ENCODE measurements at places on chromosomes 7 and 10.

DNA sequence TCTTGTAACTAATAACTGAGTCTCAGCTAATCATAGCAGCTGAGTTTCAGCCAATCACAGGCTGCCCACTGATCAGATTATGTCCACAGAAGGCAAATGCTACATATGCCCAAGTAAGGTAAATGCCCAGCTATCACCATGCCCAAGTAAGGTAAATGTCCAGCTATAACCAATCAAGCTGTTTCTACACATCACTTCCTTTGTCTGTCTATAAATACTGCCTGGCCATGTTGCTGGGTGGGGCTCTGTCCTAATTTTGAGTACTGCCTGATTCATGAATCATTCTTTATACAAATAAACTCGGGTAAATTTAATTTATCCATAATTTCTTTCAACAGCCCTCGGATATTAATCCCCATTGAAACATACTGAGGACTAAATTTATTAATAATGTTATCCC is 312.4 kb downstream of the CACNA2D1 start:
- no peak for DNase-seq

GRCh38 chr7:3412871-3413270 is 111.8 kb downstream of the SDK1 start:
- DNase-seq = no peak

GRCh38 chr7:156827587-156828203 is 65.3 kb downstream of the LMBR1 start:
- DNase-seq = no peak

GRCh38 chr10:109174526-109174925 is 748.8 kb downstream of the XPNPEP1 start:
- no peak for DNase-seq

DNA sequence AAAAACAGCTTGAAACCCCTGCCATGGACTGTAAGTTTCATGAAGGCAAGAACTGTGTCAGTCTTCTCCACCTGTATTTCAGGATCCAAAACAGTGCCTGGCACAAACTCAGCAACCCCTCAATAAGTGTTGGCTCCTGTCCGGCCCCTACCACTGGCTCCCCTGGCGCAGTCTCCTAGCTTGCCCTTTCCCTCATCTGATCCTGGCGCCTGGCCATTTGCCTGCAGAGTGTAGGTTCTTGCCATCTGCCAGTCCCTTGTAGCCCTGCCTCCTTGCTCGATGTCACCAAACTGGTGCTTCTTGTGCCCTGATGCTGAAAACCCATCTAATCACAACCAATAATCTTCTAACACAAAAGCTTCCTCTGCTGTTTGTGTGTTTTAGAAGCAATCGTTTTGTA is 60.4 kb downstream of the LGI1 start:
- no peak for DNase-seq

- DNase-seq = no peak
Measured at GRCh38 chr7:32224276-32224675, 154.1 kb upstream of the PDE1C start.

DNA sequence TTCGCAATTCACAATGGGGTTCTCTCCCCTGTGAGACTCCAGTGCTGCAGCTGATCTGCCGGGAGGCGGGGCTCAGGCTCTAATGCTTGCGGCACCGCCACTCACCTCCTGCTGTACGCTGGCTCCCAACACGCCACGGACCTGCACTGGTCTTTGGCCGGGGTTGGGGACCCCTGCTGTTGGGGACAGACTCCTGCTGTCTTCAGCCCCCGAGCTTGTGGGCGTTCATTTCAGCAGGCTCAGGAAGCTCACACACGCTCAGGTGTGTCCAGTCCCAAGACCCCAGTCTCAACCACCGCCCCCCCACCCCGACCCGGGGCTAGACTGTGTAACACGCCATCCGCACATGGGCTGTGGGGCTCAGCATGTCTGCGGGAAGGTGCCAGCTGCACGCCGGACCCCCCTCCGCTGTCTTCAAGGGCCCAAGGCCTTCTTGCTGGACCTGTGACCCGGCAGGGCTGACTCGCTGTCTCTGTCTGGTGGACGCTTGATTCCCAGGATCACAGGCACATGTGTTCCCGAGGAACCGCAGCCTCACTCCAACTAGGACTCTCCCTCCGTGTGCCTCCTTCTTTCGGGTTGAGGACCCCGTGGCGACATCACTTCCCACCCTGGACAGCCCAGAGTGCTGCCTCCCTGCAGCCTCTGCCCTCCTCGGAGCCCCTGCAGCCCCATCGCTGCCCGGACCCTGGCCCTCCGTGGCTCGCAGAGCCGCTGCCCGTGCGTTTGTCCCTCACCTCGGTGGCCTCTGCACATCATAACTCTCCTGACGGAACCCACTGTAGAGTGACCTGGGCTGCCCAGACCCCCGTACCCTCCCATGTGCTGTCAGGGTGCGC is 106.4 kb downstream of the DNAJB6 start:
- DNase-seq = no peak

- DNase-seq = no peak
Measured at GRCh38 chr10:71076473-71077142, 135.8 kb upstream of the UNC5B start.

DNA sequence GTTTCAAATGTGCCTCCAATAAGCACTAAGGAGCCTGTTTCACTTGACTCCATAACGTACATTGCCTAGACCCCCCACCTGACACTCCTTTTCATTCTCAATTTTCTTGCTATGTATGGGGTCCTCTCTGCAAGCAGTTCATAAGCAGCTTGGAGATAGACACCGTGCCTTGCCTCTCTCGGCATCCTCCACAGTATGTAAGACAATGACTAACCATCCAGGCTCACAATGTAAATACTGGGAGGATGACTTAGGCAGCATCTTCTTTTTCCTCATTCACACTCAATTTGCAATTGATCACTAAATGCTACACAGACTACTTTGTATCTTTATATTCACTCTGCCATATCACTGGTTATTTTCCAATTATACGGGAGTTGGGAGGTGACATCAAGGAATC is 22.8 kb upstream of the CABCOCO1 start:
- DNase-seq = no peak

GRCh38 chr10:54120806-54121205 is 680.2 kb downstream of the PCDH15 start:
- DNase-seq = no peak

- DNase-seq = no peak
Measured at GRCh38 chr7:2903682-2904162, 59.6 kb upstream of the GNA12 start.

GRCh38 chr7:74356589-74357315 is 67.5 kb downstream of the CLIP2 start:
- DNase-seq = no peak

GRCh38 chr10:5968037-5968680 is 9.2 kb downstream of the IL15RA start:
- no peak for DNase-seq

- DNase-seq = peak; percentile 65
Measured at GRCh38 chr7:38107486-38107893, 70.6 kb upstream of the STARD3NL start.

- no peak for DNase-seq
Measured at GRCh38 chr10:62501547-62501946, 127.4 kb downstream of the ZNF365 start.

- no peak for DNase-seq
Measured at GRCh38 chr7:121945066-121945465, 72.1 kb downstream of the PTPRZ1 start.

- no peak for DNase-seq
Measured at GRCh38 chr7:141737118-141737835, 881 bp upstream of the SSBP1 start.

DNA sequence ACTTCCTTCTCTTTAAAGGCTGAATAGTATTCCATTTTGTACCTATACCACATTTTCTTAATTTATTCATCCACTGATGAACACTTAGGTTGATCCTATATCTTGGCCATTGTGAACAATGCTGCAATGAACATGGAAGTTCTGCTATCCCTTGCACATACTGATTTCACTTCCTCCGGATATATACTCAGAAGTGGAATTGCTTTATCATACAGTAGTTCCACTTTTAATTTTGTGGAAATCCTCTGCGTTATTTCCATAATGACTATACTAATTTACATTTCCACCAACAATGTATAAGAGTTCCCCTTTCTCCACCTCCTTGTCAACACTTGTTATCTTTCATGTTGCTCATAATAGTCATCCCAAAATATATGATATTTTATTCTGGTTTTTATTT is 312.6 kb downstream of the PLXDC2 start:
- no peak for DNase-seq

GRCh38 chr10:67015225-67015624 is 89.4 kb downstream of the LRRTM3 start:
- no peak for DNase-seq

GRCh38 chr7:46610746-46611145 is 689.7 kb upstream of the IGFBP3 start:
- DNase-seq = no peak

DNA sequence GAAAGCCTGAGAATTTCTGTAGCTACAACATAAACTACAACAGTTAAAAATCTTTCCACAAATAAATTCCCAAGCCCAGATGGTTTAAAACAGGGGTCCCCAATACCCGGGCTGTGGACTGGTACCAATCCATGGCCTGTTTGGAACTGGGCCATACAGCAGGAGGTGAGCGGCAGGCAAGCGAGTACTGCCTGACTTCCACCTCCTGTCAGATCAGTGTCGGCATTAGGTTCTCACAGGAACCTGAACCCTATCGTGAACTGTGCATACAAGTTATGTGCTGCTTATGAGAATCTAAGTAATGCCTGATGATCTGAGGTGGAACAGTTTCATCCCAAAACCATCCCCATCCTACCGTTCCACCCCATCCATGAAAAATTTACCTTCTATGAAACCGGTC is 160.7 kb upstream of the FEZF1 start:
- DNase-seq = no peak

- DNase-seq = no peak
Measured at GRCh38 chr10:48923748-48924147, 15.9 kb downstream of the LRRC18 start.

- DNase-seq = no peak
Measured at GRCh38 chr7:115679976-115680375, 350.6 kb downstream of the TFEC start.

DNA sequence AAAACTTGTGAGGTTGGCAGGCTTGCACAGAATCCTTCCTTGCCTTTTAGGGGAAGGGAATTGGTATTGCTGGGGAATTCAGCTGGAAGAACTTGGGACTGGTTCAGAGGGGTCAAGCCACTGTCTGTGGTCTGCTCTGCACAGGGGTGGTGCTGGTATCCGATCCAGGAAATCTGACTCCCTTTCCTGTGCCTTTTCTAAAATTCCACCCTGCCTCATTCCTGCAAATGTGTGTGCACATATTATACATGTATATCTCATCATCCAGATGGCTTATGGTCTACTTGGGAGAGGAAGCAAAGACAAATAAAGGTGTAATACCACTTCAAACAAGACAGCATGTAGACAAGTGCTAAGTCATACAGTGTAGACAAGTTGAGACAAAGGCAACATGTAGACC is 14.3 kb downstream of the UBTD1 start:
- no peak for DNase-seq

DNA sequence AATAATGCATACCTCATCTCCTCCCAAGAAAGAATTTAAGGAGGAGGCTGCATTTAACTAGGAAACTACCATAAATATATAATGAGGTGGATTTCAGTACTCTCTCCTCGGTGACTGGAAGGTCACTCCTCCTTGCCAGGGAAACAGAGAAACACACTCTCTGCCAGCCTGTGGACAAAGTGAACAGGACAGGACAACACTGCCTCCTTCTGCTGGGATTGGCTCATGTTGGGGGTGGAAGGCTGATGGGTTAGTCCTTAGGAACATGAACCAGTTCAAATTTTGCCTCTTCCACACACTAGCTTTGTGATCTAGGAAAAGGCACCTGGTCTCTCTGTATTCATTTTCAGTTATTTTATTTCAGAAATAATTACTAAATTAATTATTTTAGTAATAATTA is 50.6 kb upstream of the STEAP4 start:
- DNase-seq = no peak

GRCh38 chr7:92715963-92716362 is 120.4 kb downstream of the CDK6 start:
- DNase-seq = no peak

DNA sequence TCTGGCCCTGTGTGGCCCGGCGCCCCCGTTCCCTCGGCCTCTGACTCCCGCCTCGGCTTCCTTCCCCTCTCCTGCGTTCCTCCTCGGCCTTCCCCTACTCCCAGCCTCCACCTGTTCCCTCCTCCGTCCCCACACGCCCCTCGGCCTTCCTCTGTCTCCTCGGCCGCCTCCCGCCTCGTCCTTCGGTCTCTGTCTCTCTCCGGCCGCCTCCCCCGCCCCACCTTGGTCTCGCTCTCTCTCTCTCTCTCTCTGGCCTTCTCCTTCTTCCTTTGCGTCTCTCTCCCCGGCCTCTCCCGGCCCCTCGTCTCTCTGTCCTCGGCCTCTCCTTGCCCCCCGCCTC is 588 bp downstream of the GET4 start:
- DNase-seq = no peak

DNA sequence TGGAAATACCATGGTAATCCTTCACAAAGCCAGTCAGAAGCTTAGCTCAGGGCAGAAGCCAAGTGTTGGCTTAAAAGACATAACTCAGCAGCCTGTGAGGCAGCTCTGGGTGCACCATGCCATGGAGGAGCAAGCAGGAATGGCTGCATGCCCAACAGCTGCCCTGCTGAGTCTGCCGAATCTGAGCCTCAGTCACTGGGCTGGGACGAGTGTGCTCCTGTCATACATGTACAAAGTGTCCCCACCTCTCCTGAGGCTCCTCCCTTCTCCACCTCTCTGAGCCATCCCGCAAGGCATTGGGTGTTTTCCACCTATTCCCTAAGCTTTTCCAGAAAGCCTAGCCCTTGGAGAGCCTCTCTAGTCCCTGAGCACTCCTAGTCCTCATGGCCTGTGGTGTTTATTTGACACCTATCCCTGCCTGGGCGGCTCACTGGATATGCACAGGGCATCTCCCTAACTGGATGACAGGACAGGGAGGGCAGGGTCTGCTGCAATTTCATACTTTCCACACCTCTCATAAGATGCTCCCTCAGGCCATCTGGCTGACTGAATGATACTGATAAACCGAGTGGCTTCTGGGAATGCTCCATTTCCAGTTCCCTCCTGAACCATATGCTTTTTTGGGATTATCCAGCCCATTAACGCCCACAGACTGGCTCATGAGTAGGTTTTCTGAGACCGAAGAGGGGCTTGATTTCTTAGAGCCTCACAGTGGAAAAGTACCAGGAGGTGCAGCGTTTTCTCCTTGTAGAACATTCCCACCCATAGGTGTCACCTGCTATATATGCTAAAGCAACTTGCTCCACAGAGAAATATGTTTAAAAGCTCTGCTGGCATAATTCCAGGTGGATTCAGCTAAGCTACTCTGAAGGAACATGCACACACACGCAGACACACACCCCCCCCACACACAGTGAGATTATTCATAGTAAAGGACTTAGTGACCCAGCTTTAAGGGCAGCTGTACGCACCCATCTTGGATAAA is 199.3 kb downstream of the SNX10 start:
- DNase-seq = no peak
